ENCODE measurements at places on chromosomes 2 and 18.

GRCh38 chr18:35201256-35201931, 39.4 kb upstream of the ZNF397 start:
- no peak for DNase-seq

- no peak for DNase-seq
Observed at GRCh38 chr2:17583166-17583565, 42.7 kb downstream of the VSNL1 start.

- DNase-seq = no peak
Observed at GRCh38 chr2:134138115-134138514, 115.8 kb upstream of the MGAT5 start.

DNA sequence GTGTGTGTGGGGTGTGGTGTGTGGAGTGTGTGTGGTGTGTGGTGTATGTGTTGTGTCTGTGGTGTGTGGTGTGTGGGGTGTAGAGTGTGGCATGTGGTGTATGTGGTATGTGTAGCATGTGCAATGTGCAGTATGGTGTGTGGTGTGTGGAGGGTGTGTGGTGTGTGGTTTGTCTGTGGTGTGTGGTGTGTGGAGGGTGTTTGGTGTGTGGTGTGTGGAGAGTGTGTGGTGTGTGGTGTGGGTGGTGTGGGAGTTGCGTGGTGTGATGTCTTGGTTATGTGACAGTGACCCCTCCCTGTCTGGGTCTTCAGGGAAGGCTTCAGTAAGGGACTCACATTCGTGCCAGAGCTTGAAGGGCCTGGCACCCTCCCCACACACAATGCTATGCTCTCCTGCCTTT, 718.2 kb upstream of the SOX11 start:
- DNase-seq = no peak

DNA sequence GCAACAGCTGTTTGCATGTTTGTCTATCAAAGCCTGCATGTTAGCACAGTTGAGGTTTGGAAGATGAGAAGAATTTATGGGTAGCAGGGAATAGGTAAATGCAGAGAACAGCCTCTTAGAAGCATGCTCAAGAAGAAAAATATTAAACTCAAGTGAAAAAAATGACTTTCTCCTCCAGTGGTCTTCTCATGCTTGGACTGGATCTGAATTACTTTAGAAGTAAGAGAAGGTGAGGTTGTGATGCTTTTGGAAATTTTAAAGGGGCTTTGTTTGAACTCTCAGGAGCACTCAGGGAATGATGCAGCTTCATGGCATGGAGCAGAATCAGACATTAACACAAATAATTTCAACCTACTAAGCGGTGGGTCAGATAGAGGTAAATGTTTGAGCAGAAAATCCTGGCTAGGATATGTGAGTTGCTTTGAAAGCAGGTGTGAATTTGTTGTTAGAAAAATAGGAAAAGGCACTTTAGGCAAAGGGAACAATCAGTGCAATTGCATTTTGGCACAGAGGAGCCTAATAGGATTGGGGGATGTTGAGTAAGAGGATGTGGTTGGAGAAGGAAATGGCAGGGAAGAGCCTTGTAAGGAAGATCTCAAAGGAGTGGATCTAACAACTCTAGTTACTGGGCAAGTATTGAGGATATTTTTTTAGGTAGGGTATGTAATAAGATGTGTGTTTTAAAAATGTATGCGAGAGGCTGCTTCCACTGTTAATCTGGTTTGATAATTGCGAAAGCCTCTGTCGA, 76.3 kb downstream of the DDX1 start:
- no peak for DNase-seq

- no peak for DNase-seq
Observed at GRCh38 chr18:50280707-50281294, 522 bp downstream of the MBD1 start.

DNA sequence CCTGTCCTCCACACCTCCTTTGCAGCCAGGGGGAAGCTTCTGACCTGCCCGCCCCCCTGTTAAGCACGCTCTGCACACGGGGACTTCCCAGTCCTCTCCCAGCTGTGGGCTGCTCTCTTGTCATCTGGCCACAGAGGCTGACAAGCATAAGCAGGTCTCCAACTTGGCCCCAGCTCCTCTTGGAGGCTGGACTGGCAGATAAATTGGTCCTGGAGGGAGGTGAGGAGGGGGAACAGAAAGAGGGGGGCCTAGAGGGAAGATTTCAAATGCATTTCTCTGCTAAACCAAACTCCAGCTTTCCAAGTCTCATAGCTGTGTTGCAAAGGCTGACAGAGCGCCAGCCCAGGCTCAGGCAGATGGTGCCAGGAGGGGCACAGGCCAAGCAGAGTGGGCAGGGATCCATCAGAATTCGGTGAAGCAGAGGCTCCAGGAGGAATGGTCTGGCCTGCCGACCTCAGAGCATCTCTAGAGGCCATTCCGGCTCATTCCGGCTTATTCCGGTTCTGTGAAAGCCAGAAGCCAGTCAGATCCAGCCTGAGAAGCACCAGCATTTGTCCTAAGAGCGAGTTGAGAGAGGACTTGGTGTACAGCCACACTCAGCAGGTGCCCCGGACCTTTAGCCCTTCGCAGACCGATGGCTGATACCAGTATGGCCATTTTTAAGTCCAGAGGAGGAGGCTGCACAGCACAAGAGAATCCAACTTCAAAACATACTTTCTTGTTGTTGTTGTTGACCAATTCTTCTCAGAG, 508.9 kb upstream of the MYT1L start:
- no peak for DNase-seq

DNA sequence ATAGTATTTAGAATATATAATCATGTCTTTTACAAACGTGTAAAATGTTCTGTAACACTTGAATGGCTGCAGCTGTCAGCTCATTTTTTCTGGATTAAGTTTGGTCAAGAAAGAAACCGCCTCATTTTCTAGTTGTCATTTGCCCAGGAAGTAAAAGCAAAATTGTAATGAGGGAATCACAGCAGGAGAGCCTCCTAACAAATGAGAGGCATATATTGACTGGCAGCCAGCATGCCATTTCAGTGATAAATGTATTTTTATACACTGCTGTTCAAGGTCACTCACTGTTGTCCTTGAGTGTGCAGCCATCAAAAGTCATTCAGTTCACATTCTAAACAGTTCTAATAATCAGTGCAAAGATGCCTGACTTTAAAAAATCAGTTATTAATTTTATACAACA, 144.3 kb upstream of the BOD1L2 start:
- no peak for DNase-seq

- DNase-seq = no peak
Observed at GRCh38 chr2:113822087-113822815, 65.8 kb upstream of the SLC35F5 start.

DNA sequence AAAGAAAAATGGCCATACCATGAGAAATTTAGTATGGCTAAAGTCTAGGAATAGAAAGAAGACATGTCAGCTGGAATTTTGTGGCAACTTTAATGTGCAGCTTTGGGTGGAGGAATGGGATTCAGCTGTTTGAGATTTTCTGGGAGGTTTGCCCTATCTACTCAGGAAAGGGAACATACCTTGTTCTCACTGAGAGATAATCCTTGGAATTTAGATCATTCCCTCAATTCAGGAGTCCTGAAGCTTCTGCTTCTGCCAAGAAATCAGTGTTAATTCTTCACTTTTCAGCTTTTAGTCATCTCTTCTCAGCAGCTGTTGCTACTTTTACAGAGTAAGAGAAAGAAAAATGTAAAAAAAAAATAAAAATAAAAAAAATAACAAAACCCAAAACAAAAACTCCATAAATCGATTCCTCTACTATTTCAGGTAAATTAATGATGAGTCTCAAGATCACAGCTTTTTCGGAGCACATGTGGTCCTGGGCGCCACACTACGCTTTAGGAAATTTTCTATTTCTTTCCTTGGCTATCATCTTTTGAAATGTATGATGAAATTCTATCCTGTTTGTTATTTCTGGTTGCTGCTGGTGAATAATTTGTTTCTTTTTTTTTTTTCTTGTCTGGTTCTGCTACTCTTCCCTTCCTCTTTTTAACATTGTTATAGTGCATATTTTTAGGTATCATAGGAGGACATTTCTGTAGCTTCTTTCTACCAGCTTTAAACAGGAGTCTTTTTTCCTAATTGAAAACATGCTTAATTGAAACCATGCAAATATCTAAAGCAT, 18.9 kb upstream of the BAZ2B start:
- DNase-seq = no peak

DNA sequence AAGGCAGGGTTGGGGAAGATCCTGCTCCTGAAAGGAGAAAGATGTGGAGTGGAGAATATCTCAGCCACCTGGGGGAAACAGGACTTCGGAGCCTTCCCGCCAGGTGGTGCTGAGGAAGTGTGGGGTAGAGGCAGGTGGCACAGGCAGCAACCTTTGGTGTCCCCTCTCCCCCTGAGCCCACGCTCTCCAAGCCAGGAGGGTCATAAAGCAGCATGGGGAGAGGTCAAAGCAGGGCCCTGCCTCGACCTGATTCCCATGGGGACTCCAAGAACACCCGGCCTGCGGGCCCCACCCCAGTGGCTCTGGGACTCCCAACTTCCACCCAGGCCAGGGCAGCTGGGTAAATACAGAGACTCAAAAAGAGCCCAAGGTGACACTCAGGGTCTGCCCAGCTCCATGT, 54.3 kb upstream of the SLC66A3 start:
- no peak for DNase-seq

DNA sequence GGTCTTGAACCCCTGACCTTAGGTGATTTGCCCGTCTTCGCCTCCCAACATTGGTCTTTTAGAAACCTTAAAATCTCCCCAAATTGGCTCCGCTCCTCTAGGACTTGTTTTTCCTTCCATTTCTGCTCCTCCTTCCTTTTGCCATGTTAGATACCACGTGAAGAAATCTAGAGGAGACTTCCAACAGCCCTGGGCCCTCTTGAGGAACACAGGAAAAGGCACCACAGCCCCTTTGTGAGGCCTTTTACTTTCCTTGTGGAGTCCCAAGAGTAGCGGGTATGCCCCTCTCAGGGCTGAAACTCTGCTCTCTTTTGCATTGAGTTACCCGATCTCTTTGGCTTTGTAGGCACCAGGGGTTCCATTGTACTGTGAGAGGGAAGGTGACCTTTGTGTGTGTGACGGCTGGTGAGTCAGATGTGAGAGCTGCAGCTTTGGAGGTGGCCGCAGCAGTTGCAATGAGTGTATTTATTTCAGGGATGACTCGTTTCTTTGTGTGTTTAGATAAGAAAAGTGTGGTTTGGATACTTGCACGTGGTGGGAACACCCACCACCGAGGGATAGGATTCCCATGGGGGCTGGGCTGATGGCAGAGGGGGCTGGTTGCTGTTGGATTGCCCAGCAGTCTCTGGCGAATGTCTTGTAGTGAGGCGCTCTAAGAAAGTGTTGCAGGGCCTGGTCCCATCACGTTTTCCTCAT, 218.4 kb upstream of the HS6ST1 start:
- no peak for DNase-seq

DNA sequence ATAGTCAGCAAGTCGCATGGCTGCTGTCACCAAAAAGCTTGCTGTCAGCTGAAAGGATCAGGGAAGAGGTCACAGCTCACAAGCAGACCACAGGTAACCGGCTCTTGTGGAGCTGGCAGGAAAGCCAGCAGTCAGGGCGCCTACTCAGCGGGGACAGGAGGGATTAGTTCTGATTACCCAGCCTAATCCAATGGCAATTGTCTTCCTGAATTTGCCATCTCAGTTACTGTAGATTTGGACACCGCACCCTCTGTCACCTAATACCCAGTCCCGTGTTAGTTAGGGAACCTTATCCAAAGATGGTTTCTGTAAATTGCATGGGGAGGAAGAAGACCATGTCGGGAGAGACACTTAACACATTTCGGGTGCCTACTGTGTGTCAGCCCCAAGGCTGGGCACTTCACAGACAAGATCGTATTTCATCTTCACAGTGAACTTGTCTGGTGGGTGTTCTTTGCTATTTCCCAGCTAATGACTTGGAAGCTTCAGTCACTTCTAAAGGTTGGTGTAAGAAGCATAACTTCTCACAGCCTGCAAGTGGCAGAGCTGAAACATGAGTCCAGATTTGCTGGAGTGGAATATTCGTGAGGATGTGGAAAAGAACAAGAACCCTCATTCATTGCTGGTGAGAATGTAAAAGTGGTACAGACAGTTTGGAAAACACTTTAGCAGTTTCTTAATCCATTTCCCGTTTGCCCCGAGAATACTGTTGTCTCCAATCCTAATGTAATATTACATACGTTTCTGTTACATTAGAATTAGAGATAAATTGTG, 9.9 kb downstream of the ALPK2 start:
- DNase-seq = no peak

DNA sequence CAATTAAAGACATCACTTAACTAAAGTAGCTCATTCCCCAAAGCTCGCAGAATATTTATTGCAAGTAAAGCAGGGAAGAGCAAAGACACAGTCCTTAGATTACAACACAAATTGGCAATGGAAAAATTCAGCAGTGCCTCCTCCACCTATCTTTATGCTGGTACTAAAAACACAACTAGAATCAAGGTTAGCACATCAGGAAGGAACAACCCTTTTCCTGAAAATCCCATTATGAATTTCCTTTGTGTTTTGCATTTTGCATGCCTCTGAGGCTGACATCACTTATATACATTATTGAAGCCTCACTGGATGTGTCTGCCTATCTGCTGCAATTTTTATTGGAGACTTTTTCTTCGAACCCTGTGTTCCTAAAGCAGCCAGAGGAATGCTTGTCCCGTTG, 193.8 kb upstream of the STK17B start:
- DNase-seq = no peak

- DNase-seq = no peak
Observed at GRCh38 chr2:33264766-33265165, 211.7 kb upstream of the RASGRP3 start.

- DNase-seq = no peak
Observed at GRCh38 chr2:86417961-86418360, 23.2 kb upstream of the KDM3A start.

- DNase-seq = no peak
Observed at GRCh38 chr2:159620796-159621195, 4.4 kb upstream of the BAZ2B start.

DNA sequence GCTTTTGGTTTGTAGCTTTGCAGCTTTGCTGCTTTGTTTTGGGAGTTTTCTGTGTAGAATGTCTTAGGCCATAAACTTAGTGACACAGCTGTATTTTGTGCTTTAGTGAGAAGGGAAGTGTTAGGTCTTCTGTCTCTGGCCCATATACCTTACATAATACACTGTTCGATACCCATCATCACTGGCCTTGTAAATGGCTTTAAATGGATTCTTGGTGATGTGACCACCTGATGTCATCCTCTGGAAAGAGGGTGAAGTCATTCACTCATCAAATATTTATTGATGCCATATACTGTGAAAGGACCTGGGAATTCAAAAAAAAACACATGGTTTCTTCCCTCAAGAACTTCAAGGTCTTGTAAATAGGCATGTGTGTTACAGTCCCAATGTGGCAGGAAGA, 18.9 kb upstream of the SCYGR2 start:
- DNase-seq = no peak

Data from C1 segment of cervical spinal cord (tissue), 14 donors.